CD4-positive, alpha-beta T cell treated with Interleukin-1 beta for 1 hour (primary cell): ENCODE measurements at places on chromosomes 5 and 9.
A peak's percentile ranks its signal among the peaks of the same experiment; 100 is the strongest.

- DNase-seq = no peak
Measured at GRCh38 chr5:106875591-106876297, 795.0 kb downstream of the EFNA5 start.

DNA sequence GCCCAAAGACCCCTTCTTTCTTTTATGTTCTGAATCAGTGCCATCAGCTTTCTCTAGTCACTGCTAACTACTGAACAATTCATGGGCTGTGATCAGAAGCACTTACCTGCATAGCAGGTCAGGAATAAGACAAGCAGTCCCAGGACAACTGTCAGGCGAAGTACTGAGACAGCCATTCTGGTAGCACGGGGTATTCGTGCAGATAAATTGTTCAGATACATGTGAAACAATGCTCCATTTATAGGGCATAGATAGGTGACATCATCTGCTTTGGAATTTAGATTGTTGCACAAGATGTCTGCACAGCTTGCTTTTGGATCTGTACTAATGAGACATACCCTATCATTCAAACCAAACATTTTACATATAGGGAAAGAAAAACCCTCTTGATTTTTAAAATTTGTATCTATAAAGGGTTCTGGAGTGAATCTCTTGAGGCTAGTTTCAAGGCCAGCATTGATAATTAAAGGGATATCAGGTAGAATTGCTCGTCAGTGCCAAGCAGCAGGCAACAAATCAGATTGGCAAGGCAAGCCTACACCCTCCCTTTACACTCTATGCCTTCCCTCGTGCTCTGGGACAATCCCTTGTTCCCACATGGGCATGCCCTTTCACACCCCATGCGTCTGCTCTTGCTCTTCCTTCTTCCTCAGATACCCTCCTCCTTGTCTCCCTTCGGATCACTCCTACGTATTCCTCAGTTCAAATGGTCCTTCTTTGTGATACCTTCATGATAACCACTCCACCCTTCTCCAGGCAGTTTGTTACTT lies at the start of gene C5orf46:
TSS of gene C5orf46 (minus strand) at position 213 of the 770 bp plus-strand sequence. CDS start at position 176, 37 bp downstream.
- DNase-seq = no peak

DNA sequence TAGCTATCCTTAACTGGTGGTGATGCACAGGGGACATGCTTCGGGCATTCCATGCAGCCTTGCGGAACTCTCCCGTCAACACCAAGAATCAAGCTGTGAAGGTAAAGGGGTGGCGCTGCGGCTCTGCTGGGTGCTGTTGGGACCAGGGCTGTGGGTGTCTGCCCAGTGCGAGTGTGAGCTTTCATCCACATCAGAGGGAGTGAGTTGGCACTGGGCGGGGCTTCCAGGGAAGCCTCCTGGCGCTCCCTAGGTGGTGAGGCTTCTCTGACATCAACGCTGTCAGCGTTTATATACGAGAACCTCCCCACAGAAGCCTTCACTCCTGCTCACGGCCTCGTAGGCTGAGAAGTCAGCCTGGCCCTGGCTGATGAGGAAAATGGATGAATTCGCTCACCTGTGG lies 11.7 kb downstream of the ARPC5L start:
- DNase-seq = peak; percentile 61

- DNase-seq = no peak
Measured at GRCh38 chr9:122110100-122110833, 17.2 kb upstream of the TTLL11 start.

DNA sequence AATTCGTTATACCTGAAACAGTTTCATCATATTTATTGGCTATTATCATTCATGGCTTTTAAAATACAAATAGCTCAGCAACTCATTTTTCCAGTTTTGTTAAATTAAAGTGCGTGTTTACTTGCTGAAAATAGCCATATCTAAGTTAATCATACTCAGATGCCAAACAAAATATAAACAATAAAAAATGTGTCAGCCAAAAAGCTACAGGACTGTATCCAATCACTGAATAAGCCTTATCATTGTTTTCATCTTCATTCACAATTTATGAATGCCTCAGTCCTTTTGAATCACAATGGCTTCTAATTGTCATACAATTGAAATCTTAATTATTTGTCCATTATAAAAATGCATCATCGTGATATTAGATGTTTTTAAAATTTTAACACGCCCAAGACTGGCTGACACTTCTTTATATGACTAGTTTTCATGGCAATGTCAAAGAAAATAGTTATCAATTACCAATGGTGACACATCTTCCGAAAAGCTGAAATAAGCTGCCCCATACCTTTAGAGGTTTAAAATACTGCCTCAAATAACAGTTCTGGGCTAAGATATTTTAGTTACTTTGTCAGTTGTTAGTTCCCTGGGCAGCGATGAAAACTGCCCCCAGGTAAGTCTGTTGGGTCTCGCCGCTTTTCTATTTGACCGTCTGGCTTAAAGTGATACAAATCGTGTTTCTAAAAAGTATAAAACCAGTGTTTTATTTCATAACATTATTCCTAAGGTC lies 1.8 kb downstream of the NFIB start:
- no peak for DNase-seq
